Esophagus squamous epithelium (tissue), 5 donors: ENCODE measurements at places on chromosomes 5 and 9. TPM values are rescaled to one million over a fixed set of nuclear protein-coding genes. Genes with fewer than 3 reads are reported as not detected.

TEK gene
- 7.4 TPM for total RNA-seq

MOB3B gene
- 4.1 TPM for total RNA-seq

DNA sequence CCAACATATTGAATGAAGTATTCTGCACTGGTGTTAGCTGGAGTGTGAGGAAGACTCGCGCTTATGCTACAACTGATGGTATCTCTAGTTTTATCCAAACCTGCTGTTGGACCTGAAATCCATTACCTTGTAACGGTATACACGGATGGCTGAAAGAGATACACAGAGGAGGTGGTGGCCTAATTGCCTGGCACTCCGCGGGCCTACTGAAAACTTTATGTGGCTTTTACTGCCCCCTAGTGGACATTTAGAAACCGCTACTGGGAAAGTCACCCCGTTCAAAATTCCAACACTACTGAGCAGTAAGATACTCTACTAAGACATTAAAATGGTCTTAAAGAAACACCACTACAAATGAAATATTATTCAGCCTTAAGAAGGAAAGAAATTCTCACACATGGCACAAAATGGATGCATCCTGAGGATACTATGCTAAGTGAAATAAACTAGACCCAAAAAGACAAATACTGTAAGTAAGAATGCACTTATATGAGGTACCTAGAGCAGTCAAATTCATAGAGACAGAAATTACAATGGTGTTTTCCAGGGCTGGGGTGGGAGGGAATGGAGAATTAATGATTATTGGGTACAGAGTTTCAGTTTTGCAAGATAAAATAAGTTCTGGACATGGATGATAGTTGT is 100.4 kb downstream of the TTLL11 start:
- DNase-seq, result no peak

DNA sequence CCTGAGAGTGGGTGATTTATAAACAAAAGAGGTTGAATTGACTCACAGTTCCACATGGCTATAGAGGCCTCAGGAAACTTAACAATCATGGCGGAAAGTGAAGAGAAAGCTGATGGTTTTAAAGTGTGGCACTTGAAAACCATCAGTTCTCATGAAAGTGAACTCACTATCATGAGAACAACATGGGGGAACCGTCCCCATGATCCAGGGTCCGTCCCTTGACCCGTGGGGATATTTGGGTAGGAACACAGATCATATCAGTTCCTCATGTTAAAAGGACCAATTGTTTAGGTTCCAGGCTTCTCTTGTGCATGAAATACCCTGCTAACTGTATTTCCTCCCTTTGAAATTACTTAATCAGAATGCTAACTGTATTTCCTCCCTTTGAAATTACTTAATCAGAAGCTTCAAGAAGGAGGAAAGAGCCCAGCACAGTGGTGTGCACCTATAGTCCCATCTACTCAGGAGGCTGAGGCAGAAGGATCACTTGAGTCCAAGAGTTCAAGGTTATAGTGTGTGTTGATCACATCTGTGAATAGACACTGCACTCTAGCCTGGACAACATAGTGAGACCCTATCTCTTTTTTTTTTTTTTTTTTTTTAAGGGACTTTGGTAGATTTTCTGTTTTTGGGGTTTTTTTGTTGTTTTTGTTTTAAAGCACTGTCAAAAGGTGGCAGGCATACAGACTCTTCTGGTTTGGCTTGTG is 24.8 kb downstream of the TTC1 start:
- DNase-seq, result no peak

DNA sequence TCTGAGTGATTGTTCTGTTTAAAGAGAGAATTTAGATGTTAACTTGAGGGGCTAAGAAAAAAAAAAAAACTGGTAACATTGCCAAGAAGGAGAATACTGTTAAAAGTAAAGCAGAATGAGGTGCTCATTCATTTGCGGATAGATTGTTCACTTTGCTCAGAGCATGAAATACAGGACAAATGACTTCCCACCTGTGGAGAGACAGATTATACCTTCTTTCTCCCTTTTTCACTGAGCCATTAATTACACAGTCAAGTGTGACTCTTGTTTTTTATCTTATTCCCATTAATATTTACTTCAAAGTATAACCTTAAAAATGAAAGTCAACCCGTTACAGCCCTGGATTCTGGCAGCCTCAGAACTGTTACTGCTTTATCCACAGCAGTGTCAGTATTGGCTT is 264.5 kb downstream of the TAF11L14 start:
- DNase-seq, result no peak

DNA sequence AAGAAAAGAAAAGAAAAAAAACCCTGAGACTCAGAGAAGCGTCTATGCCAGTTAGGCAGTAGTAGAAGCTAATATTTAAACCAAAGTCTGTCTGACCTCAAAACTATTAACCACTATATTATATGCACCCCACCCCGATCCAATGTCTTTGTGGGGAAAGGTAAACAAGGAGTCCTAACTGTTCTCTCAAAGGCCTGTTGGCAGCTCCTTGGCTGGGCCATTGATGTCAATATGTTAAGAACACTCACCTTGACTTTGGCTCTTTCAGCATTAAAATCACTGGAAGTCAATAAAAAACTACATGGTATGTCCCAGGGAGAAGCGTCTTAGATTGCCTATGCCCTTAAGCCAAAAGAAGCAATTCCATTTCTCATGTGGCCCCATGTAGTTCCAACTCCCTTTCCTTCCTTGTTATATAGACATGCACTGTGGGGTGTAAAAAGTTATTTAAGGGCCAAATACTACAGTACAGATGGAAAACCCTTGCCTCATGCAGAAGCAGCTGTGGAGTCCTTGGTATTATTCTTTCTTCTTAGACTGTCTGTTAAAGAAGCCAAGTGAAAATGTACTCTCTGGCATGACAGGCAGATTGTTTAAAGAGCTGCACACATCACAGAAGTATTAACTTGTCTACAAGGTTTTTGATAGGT is 308.6 kb upstream of the RPS23 start:
- no peak for DNase-seq

- DNase-seq, result no peak
These were observed 6.0 kb downstream of the PUM3 start for GRCh38 chr9:2837915-2838314.

DNA sequence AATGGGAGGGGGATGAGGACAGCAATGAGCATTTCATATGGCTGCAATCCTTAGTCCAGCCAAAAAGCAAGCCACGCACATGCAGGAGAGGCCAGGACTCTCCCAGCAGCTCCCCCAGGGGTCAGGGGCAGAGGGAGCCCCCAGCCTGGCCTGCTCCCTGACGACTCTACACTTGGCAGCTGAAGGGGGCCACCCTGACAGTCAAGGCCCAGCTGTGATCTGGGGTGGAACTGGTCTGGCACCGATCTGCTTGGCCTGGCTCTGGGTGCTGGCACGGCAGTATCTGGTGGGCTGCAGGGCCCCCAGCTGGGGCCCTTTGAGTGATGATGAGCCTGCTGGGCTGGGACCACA is 118.1 kb downstream of the ADAMTS2 start:
- DNase-seq, result no peak
